Calu3 (cell line): ENCODE measurements at places on chromosomes 3 and 15. TPM values are rescaled to one million over a fixed set of nuclear protein-coding genes. Genes with fewer than 3 reads are reported as not detected.

DNA sequence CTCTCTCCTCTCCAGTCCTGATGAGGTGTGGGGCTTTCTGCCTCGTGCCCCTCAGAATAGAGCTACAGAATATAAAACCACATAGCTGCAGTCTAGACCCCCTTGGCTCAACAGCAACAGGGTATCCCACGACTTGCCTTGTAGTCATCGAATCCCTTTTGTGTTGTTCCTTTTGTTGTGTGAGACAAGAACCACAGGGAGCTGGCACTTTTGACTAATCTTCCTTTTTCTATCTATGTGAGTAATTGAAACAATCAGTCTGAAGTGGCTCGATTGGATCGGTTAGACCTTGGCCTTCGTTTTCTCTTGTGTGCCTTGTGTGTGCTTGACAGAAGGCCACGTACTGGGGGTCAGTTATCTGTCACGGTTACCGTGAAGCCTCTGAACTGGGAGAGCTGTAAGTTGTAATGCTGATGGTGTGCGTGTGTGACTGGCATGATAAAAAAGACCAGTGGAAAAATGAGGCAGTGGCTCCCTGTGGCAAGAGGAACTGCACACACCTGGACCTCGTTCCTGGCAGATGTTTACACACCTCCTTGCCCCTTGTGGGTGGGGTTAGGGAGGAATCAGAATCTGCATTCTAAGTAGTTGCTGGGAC, 23.2 kb upstream of the IQCF6 start:
- H3K4me1 ChIP-seq, result no peaks in the 10 kb centered on the region
- no peak overlapping the region for H3K4me3 ChIP-seq
- no peaks in the 10 kb centered on the region for H3K36me3 ChIP-seq
- H3K27me3 ChIP-seq, result peaks cover 25% of the 10 kb centered on the region
- H3K27ac ChIP-seq, result no peak overlapping the region
- DNase-seq, result no peak

- H3K36me3 ChIP-seq, result no peaks in the 10 kb centered on the region
- no peak overlapping the region for H3K27ac ChIP-seq
- no peaks in the 10 kb centered on the region for H3K27me3 ChIP-seq
- H3K4me1 ChIP-seq, result no peaks in the 10 kb centered on the region
Observed at GRCh38 chr15:29309139-29309538, 39.5 kb upstream of the NSMCE3 start.

The MB21D2 gene
- 11.9 and 12.6 TPM in 2 replicates for total RNA-seq

DNA sequence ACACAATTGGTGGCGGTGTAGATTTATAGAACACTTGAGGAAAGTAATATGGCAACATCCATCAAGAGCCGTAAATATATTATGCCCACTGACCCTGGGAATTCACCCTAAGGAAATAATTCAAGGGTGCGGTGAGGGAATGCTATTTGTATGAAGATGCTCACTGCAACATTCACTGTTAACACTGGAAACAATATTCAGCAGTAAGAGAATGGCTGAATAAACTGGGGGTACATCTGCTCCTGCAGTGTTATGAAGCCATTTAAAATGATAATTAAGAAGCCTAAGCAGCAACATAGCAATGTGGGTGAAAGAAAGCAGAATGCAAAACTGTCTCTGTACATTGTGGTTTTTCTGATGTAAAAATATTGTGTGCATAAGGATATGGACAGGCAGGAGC, 87.6 kb downstream of the RAB11A start:
- no peaks in the 10 kb centered on the region for H3K36me3 ChIP-seq
- DNase-seq, result no peak
- H3K4me3 ChIP-seq, result no peak overlapping the region

The TICRR gene
- 41.7 and 45.2 TPM in 2 replicates for total RNA-seq

GRCh38 chr3:31876331-31876730, 104.7 kb downstream of the OSBPL10 start:
- peaks cover 12% of the 10 kb centered on the region for H3K4me1 ChIP-seq
- H3K27me3 ChIP-seq, result no peaks in the 10 kb centered on the region
- peak overlapping the region; percentile 30 for H3K27ac ChIP-seq
- H3K36me3 ChIP-seq, result no peaks in the 10 kb centered on the region
- DNase-seq, result no peak

DNA sequence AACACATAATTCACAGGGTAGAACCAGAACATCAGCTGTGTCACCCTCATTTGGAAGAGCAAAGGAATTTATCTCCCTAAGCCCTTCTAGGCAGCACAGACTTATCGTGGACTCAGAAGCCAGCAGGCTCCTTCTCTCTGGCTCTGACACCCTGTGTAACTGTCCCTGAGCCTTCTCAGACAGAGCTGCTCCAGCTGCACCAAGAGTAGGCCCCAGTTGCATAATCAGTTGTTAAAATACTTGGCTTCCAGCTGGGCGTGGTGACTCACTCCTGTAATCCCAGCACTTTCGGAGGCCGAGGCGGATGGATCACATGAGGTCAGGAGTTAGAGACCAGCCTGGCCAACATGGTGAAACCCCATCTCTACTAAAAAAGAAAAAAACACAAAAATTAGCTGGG, 49.4 kb upstream of the ACVR2B start:
- no peaks in the 10 kb centered on the region for H3K4me1 ChIP-seq
- H3K4me3 ChIP-seq, result no peak overlapping the region
- H3K36me3 ChIP-seq, result peaks cover 19% of the 10 kb centered on the region
- no peak for DNase-seq
- H3K27ac ChIP-seq, result no peak overlapping the region

DNA sequence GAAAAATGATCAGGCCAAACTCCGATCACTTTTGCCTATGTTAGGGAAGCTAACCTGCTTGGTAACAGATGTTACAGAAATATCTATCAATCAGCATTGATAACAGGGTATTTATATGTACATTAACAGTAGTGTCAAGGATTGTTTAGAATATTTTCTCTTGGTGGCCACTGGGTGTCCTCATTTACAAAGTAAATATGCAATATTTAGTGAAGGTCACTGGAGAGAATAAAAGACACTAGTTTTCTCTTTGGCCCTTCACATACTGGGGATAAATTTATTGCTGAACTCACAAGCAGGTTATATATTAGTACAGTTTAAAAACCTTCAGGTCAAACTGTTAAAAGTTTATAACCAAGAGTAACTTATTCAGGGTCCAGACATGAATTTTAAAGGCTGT, 69.0 kb downstream of the TIGIT start:
- DNase-seq, result no peak
- peaks cover 9% of the 10 kb centered on the region for H3K4me1 ChIP-seq
- no peaks in the 10 kb centered on the region for H3K36me3 ChIP-seq
- no peak overlapping the region for H3K27ac ChIP-seq
- no peaks in the 10 kb centered on the region for H3K27me3 ChIP-seq

DNA sequence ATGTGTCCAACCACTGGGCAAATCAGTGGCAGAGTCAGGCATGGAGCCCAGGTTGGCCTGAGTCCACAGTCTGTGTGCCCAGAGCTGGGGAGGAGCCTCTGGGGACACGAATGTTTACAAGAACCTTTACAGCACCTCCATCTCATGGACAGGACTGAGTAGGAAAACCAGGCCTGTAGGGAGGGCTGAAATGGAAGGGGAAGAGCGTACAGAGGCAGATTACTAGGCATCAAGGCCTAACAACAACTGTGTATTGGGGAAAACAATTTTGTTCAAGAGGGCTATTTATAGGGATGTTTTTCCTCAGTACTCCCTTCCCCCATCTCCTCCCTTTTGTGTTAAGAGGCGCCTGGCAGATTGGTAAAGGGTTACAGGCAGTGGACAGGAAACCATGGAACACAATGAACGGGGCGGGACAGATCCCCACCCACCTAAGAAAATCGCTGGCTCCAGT, 15.1 kb upstream of the ARHGAP31 start:
- H3K4me1 ChIP-seq, result no peaks in the 10 kb centered on the region
- H3K27ac ChIP-seq, result no peak overlapping the region
- DNase-seq, result no peak
- no peak overlapping the region for H3K4me3 ChIP-seq

The GOLGA6B gene
- total RNA-seq, result 0.61 TPM in 1 of 2 replicates, not detected in the other

GRCh38 chr3:150216041-150216811, 191.9 kb upstream of the TSC22D2 start:
- H3K27ac ChIP-seq, result no peak overlapping the region

DNA sequence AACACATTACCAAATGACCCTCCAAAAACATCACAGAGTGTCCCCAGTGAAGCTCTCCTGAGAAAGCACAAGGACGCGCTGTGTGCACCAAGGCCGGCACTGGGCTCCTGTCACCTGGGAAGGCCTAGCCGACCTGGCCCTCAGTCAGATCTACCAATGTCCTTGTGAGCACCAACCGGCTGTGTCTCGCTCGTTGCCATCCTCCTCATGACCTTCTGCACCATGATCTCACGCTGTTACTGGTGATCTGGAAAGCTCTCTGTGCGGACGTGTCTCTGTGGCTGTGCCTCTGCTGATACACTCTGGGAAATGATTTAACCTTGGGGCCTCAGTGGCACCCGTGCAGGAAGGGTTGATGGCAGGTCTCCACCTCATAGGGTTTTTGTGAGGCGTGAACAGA, 24.2 kb downstream of the ZXDC start:
- H3K36me3 ChIP-seq, result peaks cover 55% of the 10 kb centered on the region
- no peaks in the 10 kb centered on the region for H3K4me1 ChIP-seq

The FANCI gene
- 138 and 140 TPM in 2 replicates for total RNA-seq

DNA sequence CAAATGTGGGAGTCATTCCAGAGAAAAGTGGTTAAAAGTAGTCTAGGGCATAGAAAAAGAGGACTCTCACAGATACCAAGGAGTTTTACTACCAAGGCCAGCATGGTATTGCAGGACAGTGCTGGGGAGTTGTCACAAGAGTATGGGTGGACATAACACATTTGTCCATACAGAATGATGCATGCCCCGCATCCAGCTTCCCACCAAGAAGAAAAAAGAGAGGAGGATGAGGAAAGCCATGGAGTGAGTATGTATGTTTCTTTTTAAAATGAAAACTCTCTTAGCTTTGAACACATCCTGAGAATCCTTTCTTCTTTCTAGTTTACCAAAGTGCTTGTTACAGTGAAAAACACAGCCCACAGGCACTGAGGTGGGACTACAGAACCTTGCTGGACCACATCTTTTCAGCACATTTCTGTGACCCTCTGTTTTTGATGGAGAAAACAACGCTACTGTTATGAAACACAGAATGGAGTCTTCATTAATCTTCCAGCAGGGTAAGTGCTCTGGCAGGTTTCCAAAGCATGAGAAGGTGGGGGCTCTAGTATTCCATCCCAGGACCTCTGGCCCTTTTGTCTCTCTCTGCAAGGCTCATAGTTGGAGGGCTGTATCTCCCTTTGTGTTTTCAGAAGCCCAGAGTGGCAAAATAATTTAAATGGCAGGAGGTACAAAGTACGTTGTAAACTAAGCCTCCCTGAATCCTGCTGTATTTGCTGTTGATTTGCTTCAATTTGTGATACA, 12.7 kb downstream of the NR2E3 start:
- H3K4me1 ChIP-seq, result no peaks in the 10 kb centered on the region
- DNase-seq, result no peak
- no peak overlapping the region for H3K27ac ChIP-seq
- H3K27me3 ChIP-seq, result no peaks in the 10 kb centered on the region
- no peak overlapping the region for H3K4me3 ChIP-seq
- no peaks in the 10 kb centered on the region for H3K36me3 ChIP-seq

- H3K27ac ChIP-seq, result no peak overlapping the region
- H3K27me3 ChIP-seq, result peaks cover 13% of the 10 kb centered on the region
- no peaks in the 10 kb centered on the region for H3K36me3 ChIP-seq
- no peak overlapping the region for H3K4me3 ChIP-seq
- H3K4me1 ChIP-seq, result no peaks in the 10 kb centered on the region
Observed at GRCh38 chr3:196624067-196624790, 15.3 kb upstream of the NRROS start.

DNA sequence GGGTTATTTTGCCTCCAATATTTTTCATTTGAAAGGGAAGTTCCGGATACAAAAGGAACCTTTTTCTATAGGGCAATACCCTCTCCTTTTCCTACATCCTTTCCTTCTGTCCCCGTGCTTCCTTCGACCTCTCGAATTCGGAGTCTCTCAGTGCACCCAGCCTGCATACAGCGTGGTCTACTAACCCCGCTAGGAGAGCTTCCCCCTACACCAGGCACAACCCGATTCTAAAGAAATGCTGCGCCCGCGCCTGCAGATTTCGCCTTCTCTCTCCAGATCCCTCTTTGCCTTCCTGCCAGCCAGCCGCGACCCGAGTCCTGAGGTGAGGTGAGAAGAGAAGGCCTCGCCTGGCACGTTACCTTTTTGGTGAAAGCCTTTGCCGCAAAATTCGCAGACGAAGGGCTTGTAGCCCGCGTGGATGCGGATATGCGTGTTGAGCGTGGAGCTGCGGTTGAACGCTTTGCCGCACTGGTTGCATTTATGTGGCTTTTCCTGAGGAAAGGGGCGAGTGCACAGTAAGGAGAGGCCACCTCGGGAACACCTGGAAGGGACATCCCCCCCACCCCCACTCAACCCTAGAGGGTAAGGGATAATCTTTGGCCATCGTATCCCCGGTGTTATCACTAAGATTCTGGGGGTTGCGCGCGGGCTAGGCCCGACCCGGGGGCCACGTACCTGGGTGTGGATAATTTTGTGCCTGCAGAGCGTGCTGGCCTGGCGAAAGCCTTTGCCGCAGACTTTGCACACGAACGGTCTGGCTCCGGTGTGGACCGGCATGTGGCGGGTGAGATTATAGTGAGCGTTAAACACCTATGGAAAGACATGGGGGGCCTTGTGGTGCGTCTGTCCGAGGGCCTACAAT, 2.3 kb downstream of the FEZF2 start:
- H3K4me3 ChIP-seq, result no peak overlapping the region
- H3K36me3 ChIP-seq, result no peaks in the 10 kb centered on the region
- DNase-seq, result no peak
- peaks cover 71% of the 10 kb centered on the region for H3K27me3 ChIP-seq
- H3K4me1 ChIP-seq, result no peaks in the 10 kb centered on the region
- no peak overlapping the region for H3K27ac ChIP-seq

DNA sequence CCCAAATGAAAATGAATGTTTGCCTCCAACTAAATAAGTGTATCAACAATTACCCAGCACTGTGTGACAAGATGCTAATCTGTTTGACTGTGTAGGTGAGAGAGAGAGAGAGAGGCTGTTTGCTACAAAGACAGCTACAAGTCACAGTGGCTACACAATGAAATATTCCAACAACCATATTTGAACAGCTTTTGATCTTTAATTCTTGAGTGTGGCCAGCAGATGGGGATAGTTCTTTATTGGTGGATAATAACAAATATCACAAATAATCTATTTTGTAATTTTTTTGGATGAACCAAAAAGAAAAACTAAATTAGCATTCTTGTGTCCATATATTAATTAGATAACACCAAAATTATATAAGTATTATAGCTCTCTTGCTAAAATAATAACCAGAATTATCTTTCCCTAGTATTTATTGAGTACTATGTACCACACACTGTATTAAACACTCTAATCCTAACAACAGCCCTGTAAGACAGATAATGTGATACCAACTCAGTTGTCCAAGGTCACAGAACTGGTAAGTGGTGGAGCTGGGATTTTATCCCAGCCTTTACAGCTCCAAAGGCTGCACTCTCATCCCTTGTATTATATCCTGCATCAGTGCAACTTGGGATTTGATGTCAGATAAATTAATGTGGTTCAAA, 61.9 kb upstream of the C3orf80 start:
- H3K36me3 ChIP-seq, result no peaks in the 10 kb centered on the region
- no peak overlapping the region for H3K27ac ChIP-seq
- no peaks in the 10 kb centered on the region for H3K27me3 ChIP-seq

GRCh38 chr15:39153058-39153714, 427.7 kb upstream of the THBS1 start:
- peaks cover 9% of the 10 kb centered on the region for H3K4me1 ChIP-seq
- no peak overlapping the region for H3K4me3 ChIP-seq
- H3K36me3 ChIP-seq, result no peaks in the 10 kb centered on the region
- DNase-seq, result no peak
- no peaks in the 10 kb centered on the region for H3K27me3 ChIP-seq
